ENCODE measurements at places on chromosomes 16 and 17.

GRCh38 chr16:76756951-76757350, 434.0 kb upstream of the MON1B start:
- no peak for DNase-seq

GRCh38 chr16:19316846-19317245, 31.3 kb downstream of the CLEC19A start:
- DNase-seq = no peak

GRCh38 chr16:22427556-22427955, 53.1 kb upstream of the CDR2 start:
- no peak for DNase-seq

DNA sequence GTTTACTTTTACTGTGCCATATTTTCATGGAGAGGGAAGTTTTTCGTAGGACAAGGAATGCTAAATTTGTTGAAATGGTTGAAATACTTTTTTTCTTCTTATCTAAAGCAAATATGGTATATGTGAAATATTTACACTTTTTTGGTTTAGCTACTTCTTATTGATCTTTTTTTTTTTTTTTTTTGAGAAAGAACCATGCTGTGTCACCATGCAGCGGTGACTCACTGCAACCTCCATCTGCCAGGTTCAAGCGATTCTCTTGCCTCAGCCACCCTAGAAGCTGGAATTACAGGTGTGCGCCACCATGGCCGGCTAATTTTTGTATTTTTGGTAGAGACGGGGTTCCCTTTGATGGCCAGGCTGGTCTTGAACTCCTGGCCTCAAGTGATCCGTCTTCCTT, 100.5 kb downstream of the FTO start:
- DNase-seq = no peak

GRCh38 chr17:38926293-38927070, 1.1 kb downstream of the LASP1NB start:
- no peak for DNase-seq

- no peak for DNase-seq
These were observed 33.7 kb upstream of the KDM8 start for GRCh38 chr16:27169511-27170071.

GRCh38 chr17:62566996-62567578, 60.4 kb upstream of the MRC2 start:
- DNase-seq = no peak

DNA sequence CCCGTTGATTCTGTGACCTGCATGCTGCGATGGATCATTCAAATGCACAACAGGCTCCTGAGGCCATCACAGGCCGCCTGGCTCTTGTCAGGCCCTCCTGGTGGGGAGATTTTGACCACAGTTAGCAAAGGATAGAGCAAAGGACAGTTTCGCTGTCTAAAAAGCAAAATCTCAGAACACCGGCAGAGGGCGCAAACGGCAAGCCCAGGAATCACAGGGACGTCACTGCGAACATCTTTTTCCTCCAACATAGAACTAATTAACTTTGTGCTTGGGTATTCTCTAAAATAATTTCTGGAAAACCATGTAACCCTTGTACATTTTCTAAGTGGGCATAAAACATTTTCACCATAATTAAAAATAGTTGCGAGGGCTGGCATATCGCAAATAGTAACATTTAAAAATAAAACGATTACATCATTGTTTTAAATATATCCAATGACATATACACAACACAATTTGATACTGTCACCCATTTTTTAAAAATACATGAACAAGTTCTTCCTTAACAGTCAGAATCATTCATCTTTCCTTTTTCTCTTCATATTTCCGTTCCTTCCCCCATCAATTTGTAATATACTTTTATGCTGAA, 19.7 kb upstream of the SLC47A1 start:
- DNase-seq = peak; percentile 7

DNA sequence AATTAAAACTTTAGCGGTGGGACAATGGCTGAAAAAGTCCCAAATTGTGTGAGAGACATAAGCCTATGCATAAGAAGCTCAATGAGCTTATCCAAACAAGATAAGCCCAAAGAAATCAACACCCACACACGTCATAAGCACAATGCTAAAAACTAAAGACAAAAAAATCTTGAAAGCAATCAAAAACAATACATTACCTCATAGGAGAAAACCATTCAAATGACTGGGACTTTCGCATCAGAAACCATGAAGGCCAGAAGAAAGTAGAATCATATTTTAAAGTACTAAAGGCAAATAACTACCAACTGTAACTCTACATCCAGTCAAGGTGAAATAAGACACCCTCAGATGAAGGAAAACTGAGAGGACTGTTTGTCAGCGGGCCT, 50.2 kb downstream of the ZCCHC14 start:
- DNase-seq = no peak

- no peak for DNase-seq
These were observed 52.8 kb downstream of the CLEC19A start for GRCh38 chr16:19338335-19338734.

DNA sequence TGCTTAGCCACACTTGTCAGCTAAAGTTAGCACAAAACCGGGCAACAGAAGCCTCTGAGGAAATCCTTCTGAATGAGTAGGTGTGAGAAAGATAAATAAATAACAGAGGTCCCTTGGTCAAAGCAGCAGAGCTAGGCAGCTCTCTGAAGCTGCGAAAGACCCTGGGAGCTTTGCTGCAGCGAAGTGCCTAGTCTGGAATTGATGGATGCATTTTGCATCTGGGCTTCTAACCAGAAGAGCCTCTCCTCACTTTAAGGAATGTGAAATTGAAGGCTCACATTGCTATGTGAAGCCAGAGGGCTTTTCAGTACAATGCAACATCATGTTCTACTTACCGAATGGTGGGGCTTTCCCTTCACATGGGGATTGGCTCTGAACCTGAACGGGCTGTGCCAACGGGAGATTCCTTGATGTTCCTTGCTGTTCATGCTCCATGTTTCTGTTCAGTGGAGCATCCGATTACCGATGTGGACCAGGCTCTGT, 274.6 kb downstream of the HS3ST3B1 start:
- no peak for DNase-seq

- no peak for DNase-seq
These were observed 219.6 kb upstream of the N4BP1 start for GRCh38 chr16:48829336-48830310.

GRCh38 chr16:88633684-88634140, 4.7 kb upstream of the IL17C start:
- DNase-seq = no peak

DNA sequence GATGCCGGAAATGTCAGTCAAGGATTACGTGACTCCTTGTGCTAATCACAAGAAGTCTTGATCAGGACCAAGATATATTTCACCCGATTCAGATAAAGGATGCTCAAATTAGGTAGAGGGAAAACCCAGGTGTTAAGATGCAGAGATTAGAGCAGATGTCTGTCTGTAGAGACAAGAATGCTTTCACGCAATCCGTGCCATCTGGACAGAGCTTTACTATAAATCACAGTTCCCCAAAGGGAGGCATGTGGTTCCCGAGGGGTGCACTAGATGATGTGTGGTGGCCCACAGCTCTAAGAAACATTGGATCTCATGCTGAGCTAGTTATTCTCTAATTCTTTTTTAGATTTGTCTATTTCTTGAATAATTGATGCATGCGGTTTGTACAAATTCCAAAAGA, 9.8 kb upstream of the MAP3K14 start:
- no peak for DNase-seq

GRCh38 chr17:44121997-44122815, 1.2 kb downstream of the HDAC5 start:
- no peak for DNase-seq

DNA sequence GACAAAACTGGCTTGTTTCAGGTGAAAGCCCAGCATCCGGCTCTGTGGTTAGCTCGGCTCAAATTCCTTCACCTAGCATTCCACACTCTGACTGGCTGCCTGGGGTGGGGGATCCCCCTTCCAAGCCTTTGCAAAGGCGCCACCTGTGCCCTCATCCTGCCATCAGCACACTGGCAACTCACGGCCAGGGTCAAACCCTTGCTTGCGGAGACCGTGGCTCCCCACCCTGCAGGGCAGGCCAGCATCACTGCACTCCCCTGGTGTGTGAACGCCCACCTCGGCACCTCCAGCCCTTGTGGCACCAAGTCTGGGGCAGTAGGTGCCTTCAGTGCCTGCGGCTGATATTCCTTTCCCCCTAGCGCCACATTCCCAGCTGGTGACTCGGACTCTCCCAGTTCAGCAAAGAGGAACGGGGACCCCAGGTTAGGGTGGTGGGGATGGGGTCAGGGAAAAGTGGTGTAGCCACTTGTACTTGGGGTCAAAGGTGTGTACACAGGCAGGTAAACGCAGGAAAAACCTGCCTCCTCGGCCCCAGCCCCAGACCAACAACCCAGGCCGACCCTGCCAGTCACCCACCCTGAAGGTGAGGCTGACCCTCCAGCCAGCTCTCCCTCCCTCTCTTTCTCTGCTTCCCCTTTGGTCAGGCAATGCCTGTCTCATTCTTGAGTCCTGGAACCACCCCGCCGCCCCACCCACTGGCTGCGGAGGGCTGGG, 1.1 kb downstream of the FLII start:
- DNase-seq = no peak

DNA sequence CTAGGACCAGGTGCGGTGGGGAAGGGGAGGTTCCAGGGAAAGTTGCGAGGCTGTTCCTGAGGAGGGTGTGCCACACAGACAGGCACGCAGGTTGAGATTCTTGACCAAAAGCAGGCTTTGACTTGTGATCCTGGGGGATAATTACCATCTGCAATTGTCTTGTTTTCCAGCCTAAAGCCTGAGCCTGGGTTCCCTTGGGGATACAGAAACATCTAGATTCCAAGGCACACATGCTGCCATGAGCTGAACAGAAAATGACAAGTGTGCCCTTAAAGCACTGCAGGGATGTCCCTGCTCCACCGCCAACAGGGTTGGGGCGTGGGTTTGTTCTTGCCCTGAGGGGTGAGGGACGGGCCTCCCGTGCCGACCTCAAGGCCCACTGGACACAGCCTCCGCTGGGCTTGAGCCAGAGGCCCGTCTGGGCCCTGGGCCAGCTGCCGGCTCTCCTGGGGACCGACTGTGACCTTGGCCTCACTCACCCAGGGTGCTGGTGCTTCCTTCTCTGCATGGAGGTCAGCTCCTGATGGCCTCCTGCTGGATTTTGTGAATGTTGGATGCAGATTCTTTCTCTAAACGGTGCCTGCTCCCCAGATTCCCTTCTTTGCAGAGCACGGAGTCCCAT, 14.0 kb downstream of the CA5A start:
- DNase-seq = no peak

All from NCI-H187 treated with DMSO at 0.1 percent for 48 hours (cell line).